ENCODE measurements at places on chromosomes 11 and 22.

DNA sequence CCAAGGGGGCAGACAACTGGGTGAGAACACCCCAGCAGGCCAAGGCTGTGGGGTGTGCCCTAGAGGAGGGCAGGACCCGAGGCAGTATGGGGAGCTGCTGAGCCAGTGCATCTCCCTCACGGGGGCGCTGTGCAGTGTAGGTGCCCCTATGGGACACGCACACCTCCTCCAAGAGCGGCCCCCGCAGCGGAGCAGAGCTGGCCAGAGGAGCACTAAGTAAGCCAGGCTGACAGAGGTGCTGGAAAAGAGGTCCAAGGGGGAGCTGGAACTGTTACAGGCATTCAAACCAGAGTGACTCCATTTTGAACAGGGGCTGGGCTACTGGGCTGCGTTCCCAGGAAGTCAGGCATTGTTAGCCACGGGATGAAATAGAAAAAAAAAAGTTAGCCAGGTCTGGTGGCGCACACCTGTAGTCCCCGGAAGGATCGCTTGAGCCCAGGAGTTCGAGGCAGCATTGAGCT lies 41.8 kb downstream of the TST start:
- DNase-seq = peak; percentile 84

GRCh38 chr22:24329453-24329852 lies 58.8 kb downstream of the SPECC1L start:
- DNase-seq = no peak

GRCh38 chr22:21568347-21569075 lies 997 bp downstream of the UBE2L3 start:
- DNase-seq = peak; percentile 36

DNA sequence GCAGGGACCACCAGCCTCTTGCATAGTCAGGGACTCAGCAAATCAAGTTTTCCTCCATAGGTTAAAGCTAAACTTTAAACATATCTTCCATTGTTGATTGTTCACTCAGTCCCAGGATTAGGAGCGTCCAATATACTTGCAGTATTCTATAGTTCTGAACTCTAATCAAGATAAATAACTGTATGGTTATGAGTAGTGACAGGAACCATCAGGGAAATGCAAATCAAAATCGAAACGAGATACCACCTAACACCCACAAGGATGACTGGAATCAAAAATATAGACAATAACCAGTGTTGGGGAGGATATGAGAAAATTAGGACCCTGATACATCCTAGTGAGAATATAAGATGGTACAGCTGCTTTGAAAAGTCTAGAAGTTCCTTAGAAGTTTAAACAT lies 190.0 kb downstream of the ETS1 start:
- no peak for DNase-seq
